Stimulated activated CD4-positive, alpha-beta T cell treated with anti-CD3 and anti-CD28 coated beads, Interleukin-15, amount 100 ng/mL, for 1 hour (primary cell): ENCODE measurements at places on chromosomes 2 and 18.

GRCh38 chr2:221970389-221970788 is 328.4 kb downstream of the PAX3 start:
- DNase-seq, result no peak

DNA sequence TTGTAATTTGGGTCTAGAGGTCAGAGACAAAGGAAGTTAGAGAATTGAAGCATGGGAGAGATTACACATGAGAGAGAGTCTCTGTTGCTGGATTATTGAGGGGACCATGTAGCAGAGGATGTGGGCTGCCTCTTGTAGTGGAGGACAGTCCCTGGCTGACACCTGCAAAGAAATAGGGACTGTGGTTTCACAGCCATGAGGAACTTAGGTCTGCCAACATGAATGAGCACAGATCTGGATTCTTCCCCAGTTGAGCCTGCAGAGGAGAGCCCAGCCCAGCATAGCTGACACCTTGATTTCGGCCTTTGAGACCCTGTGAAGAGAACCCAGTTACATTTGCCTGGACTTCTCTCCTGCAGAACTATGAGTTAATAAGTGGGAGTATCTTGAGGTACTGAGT is 179.5 kb upstream of the TWIST2 start:
- no peak for DNase-seq

DNA sequence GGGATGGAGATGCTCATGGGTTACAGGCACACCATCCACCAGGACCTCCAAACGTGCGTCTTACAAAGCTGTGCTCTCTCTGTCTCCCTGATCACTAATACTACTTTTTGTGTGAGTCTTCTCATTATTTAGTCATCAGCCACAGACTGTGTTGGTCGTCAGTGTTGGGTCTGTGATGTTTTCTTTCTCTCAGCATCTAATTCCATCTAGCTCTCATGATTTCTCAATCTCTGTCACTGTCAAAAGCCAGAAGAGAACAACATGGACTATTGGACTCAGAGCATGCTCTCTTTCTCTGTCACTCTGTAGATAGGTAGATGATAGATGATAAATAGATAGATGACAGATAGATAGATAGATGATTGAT is 6.0 kb upstream of the ARL4C start:
- no peak for DNase-seq

- no peak for DNase-seq
These were observed 371.6 kb downstream of the HRH4 start for GRCh38 chr18:24831871-24832665.

GRCh38 chr2:239695106-239695727 is 294.4 kb upstream of the HDAC4 start:
- no peak for DNase-seq

DNA sequence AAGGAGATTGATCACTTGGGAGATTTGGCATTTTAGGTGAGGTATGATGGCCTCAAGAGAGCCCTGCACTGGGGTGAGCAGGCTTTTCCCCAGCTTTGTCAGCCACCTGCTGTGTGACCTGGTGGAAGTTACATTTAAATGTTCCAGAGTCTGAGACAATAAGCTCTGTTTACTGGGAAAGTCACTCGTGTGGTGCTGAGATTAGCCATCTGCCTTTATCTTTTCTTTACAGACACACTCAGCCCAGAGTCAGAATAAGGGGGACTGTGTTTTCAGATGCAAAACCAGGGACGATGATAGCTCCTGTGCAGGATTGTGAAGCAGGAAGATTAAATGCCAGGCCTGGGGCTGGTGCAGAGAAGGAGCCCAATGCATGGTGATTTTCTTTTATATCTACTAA is 47.9 kb downstream of the SH3RF3 start:
- DNase-seq, result no peak

DNA sequence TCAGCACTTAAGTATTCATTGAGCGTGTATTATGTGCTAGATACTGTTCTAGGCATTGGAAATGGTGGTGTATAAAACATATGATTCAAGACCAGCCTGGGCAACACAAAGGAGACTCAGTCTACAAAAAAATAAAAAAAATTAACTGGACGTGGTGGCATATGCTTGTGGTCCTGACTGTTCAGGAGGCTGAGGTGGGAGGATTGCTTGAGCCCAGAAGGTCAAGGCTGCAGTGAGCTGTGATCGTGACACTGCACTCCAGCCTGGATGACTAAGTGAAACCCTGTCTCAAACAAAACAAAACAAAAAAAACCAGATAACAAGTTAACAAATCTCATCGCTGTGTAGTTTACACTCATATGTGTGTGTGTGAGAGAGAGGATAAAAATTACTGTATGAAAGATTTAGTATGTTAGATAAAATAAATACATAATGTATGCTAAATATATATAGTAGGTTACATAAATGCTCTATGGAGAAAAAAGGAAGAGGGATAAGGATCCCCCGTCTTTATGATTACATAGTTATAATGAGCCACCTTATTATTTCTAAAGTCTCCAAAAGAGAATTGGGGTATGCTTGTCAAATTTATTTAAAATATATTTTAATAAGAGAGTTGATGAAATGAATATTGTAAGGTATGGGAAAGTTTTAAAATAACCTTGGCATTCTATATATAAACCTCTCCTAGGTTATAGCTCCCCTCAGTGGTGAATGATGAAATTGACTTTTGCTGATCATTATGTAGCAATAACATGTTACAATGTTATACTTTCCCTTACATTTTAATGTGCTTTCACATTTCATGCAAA is 69.2 kb downstream of the EHBP1 start:
- no peak for DNase-seq

DNA sequence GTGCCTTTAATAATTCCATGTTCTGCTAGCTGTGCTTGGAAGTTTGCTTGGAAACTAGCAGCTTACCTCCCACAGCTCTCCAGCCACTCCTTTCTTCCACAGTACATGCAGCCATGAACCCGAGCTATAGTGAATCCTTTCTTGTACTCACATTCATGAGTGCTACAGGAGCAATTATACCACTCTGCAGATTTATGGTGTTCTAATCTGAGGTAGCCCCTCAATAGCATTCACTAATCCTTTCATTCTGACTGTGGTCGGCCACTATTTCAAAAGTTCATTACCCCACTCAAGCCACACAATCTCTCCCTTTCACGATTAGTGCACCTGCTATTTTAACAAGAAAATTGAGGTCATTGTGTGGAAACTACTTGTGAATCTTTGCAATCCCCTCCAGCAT is 53.2 kb downstream of the CSRNP3 start:
- no peak for DNase-seq

DNA sequence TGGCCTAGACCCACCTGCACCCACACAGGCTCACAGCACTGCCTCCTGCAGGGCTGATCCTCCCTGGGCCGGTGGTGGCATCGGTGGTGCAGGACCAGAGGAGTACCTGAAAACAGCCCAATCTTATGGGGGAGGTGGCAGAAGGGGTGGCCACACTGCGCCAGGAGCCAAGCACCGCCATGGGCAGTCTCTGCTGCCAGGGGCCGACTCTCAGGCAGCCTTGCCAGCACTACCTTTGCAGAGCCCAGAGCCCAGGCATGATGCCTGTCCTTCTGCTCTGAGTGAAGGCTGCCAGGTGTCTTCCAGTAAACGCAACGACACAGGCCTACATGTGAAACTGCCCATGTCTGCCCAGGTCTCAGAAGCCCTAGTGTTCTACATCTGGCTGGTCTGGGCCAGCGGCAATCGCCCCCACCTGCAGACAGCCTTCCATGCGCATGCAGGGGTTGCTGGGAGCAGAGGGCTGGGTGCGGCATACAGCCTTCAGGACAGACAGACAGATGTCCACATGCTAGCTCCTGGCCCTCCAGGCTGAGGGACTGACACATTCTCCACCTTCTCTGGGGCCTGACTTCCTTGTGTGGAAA is 6.8 kb downstream of the HS6ST1 start:
- DNase-seq, result peak; percentile 0

DNA sequence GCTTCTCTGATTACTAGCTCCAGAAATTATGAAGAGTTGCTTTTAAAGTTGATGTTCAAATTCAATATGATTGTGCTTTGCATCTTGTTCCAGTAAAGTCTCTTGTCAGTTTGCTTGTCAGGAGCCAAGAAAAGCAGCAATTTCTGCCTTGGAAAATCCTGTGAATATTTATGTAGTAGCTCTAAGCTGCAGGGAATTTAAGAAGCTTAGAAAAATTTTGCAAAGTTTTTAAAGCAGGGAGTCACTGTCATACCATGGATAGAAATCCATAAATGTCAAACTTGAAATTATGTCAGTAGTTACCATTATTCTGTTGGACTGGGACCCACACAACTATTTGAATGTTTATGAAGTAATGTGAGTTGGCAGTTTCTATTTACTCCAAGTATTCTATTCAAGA is 169.3 kb downstream of the TMEM200C start:
- no peak for DNase-seq

DNA sequence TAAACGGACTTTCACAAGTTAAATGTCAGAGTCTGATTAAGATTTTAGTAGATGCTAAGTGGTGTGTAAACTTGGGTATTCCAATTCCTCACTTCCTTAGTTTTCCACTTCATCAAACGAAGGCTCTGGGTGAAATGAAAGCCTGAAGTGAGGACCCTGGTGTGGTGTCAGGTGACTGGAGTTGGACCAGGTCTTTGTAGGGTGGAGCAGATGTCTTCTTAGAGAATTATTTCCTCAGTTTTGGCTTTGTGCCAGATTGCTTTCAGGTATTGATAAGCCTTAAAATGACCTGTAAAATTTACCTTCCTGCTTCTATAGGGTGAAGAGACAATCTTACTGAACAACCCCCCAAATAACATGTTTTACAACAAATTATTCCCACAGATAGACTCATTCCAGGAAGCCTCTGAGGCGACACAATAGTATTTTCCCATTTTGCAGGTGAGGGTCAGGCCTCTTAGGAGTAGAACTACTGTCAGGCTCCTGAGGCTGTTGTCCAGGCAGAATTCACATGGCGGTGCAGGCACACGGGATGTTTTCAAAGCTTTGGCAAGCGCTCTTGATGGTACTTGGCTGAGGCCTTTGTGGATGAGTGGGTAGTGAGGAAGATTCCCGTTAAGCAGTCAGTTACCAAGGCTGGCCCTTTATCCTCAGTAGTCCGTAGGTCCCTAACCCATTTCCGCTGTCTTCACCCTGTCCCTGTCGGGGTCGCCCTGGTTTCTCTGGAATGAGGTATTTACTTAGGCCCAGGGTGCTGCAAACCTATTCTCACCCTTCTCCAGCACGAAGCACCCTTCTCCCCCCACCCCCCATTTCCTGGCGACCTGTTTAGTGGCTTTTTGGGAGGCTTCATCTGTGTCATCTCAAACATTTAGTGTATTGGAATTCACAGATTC is 6.6 kb downstream of the RPS7 start:
- no peak for DNase-seq

- no peak for DNase-seq
These were observed 124.7 kb upstream of the GATA6 start for GRCh38 chr18:22044474-22045220.

- no peak for DNase-seq
These were observed 36.8 kb downstream of the ACVR1 start for GRCh38 chr2:157839162-157839801.

- no peak for DNase-seq
These were observed 31.5 kb downstream of the REEP1 start for GRCh38 chr2:86305915-86306254.

- no peak for DNase-seq
These were observed 99.4 kb upstream of the OSR1 start for GRCh38 chr2:19457809-19458208.

- no peak for DNase-seq
These were observed 12.1 kb downstream of the RAB3GAP1 start for GRCh38 chr2:135064149-135064548.

GRCh38 chr2:221518201-221518934 is 53.7 kb downstream of the EPHA4 start:
- no peak for DNase-seq

- DNase-seq, result no peak
These were observed 522.5 kb downstream of the GALR1 start for GRCh38 chr18:77772177-77772576.

GRCh38 chr2:218857371-218858137 is 2.1 kb upstream of the WNT6 start:
- DNase-seq, result no peak

- DNase-seq, result no peak
These were observed 48.2 kb upstream of the SP3 start for GRCh38 chr2:174013315-174013751.

DNA sequence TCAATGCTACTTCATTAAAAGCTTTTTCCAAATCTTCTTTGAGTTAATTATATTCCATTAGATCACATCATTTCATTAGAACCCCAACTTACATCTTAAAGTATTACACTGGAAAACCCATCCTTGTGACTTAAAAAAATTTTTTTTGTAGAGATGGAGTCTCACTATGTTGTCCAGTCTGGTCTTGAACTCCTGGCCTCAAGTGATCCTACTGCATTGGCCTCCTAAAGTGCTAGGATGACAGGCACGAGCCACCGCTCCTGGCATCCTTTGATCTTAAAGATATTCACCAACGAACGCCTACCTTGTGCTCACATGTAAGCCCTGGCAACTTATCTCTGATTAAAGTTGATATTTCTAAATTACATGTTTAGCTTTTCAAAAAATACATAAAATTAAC is 6.7 kb downstream of the LAPTM4A start:
- DNase-seq, result no peak

DNA sequence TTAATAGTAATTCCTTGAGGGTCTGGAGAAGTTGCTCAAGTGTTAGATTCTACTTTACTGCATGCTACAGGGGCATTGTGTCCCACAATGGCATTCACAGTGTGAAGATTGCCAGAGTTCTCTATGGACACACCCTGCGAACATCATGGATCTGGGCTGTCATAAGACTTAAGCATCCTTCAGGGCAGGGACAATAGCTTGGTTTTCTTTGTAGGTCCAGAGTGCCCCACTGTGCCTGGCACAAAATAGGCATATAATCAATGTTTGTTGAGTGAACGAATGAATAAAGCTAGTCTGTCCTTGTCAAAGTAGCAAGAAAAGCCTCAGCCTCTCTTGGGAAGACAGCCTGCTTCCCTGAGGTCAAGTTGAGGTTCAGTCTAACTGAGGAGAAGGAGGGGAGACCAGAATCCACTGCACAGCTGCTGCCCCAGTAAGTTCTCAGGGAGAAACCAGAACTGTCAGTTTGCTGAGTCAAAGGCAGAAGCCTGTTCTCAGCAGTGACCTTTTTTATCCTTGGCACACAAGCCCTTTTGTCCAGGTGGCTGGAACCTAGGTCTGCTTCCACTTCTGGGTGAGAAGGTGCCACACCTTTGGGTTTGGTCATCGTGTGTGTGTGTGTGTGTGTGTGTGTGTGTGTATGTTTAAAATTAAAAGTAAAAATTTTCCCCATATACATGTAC is 15.0 kb downstream of the INPP4A start:
- DNase-seq, result no peak

DNA sequence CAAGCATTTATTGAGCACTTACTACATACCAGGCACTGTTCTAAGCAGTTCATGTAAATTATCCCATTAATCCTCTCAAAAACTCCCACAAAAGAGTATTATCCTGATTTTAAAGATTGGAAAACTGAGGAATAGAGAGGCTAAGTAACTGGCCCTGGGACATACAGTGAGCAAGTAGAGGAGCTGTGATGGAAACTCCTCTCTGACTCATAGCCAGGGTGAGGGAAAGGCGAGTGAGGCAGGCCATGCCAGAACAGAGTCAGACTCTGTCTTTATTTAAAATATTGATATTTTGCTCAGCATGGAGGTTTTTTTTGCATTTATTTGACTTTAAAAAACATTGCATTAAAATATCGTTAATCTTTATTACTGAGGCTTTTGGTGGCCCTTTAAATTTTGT is 208.0 kb downstream of the LOXHD1 start:
- DNase-seq, result no peak
